ENCODE measurements at places on chromosomes 13 and 19.

- no peak for DNase-seq
Observed at GRCh38 chr13:113091211-113091771, 14.3 kb upstream of the F7 start.

GRCh38 chr13:108166078-108166477 lies 49.3 kb downstream of the LIG4 start:
- no peak for DNase-seq

- DNase-seq, result no peak
Observed at GRCh38 chr19:57800696-57801095, 14.0 kb downstream of the ZNF552 start.

GRCh38 chr13:98796798-98797197 lies 44.3 kb upstream of the SLC15A1 start:
- DNase-seq, result no peak

DNA sequence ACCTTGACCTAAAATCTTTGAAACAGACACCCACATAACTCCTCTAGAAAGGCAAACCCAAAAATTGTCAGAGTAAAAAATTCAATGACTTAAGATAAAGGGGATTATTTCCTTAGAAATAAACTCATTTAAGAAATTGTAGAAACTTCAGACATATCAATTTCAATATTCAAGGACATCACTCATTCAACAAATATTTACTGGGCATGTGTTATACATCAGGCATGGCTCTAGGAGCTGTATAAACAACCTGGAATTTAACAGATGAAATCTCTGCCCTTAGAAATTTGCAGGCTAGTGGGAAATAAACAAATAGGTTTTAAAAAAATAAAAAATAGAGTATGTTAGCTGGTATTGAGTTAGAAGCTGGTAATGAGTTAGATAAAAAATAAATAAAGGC lies 84.0 kb upstream of the LSM14A start:
- DNase-seq, result no peak

DNA sequence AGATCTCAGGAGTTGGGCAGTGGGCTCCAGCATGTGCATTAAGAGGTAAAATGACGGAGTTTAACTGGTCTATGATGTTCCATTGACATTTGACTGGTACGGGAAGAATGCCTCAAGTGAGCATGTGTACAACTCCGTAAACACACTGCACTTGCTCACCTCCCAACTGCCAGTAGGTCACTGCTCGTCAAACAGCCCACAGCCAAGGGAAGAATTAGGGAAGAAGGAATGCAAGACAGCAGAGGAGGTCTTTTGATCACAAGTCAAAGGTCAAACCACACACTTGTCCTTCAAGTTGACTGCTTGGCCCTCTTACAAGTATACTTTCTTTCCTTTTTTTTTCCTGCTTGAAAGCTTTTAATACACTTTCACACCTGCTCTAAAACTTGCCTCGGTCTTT lies 236.7 kb downstream of the B3GLCT start:
- no peak for DNase-seq

DNA sequence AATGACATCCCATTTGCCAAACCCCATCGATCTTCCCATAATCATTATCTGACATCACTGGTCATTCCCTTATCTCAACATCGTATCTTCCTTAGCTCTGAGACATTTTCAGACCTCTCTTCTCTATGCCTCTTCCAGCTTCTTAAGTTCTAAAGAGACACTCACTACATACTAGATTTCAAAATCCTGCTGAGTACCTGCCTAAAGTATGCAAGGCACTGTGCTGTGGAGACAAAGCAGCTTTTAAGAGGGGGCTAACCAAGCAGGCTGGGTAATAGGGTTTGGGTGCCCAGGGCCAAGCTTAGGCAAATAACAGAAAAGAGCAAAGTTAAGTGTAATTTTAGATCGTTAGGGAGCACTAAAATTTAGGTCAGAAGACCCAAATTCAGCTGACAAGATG lies 3.4 kb upstream of the POMP start:
- no peak for DNase-seq

Measured in NCI-H1105 (cell line).